ENCODE measurements at places on chromosomes 7 and 10.

- no peak for DNase-seq
Observed at GRCh38 chr7:34758111-34758601, 100.1 kb downstream of the NPSR1 start.

DNA sequence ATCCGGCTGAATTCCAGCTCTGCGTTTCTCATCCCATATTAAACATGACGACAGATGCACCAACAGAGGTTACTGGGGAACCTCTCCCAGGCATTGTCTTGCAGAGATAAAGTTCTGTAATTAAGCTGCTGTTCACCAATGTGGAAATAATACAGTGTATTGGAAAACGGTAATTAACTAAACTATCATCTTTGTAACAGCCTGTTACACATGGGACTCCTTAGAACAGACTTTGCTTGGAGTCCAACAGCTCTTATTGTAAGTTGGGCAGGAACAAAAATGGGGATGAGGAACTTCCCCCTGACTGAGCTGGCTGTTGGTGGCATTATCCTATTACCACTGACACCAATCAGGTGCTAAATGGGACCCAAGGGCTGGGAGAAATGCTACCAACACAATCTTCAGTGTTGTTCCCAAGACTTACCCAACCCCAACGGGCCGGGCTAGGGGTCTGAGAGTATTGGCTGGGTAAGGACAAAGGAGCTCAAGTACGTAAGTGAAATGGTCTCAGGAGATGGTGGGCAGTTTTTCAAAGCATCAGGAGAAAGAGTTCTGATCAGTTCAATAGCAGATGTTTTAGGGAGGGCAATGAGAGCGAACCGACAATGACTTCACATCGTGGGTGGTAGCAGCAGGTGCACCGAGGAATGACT is 759.4 kb downstream of the GRID1 start:
- no peak for DNase-seq

GRCh38 chr7:155533120-155533826 is 13.1 kb downstream of the CNPY1 start:
- no peak for DNase-seq

GRCh38 chr7:155972651-155973390 is 160.6 kb upstream of the SHH start:
- DNase-seq: no peak

DNA sequence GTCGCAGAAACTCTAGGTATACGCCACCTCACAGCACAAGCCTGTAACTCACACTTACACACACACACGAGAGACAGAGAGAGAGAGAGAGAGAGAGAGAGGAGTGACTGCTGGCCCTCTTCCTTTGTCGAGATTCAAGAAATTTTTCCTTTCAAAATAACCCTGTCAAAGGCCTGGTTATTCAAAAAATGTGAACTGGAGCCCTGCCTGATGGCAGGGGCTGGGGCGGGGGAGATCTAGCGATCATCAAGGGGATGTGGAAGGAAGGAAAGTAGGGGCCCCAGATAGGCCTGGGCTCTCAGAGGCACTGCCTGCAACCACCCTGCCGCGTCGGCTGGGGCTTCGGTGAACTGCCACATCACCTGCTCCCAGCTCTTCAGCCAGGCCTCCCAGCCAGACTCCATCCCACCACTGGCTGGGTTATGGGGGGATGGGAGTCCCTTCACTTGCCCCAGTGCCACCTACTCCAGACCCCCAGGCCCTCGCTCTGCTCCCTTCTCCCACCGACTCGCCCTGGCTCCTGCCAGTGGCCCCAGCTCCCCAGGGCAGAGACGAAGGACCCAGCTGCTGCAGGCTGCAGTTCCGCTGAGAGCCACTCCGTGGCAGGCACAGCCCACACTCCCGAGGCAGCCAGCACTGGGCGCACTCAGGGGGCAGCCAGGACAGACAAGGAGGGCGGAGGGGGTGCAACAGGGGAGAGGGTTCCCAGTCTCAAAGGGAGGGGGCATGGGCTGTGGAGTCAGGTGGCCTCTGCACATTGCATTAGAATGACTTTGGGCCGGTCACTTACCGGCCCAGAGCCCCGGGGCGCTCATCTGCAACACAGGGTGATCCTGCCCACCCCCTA is 15.3 kb downstream of the KCNH2 start:
- DNase-seq: peak; percentile 3

DNA sequence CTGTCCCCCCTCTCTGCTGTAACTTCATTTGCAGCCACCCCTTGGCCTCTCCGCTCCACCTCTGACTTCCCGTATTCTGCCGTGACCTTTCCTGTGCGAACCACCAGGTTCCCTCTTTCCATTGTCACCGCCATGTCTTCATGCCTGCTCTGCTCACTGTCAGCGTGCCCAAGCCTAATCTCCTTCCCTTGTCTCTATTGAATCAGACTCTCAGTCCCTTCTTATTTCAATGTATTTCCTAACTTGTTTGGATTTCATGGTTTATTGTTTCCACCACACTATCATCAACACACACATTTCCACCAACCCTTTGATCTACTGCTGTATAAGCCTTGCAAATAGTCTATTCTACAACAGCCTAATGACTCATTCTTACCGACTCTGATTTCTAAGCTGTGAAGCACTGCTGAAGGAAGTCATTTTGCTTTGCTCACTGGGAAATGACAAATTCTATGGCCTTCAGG is 30.0 kb upstream of the INHBA start:
- DNase-seq: no peak
